Sigmoid colon (tissue), 7 donors: ENCODE measurements at places on chromosomes 2 and 18. TPM values are rescaled to one million over a fixed set of nuclear protein-coding genes. Genes with fewer than 3 reads are reported as not detected.

- DNase-seq, result peak; percentile 65
Observed at GRCh38 chr18:36829362-36830157, 633 bp downstream of the KIAA1328 start.

DNA sequence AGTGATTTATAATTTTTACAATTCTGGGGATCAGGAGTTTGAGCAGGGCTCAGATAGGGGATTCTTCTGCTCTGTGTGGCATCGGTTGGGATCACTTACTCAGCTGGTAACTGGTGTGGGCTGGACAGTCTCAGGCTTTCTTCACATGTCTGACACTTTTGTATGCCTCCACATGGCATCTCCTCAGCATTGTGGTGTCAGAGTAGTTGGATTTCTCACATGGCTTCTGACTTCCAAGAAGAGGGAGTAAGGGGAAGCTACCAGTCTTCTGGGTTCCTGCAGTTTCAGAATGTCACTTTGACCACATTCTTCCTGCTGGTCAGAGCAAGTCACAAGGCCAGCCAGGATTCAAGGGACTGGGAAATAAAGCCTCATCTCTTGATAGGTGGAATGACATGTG, 55.6 kb downstream of the NCOA1 start:
- DNase-seq, result no peak

DNA sequence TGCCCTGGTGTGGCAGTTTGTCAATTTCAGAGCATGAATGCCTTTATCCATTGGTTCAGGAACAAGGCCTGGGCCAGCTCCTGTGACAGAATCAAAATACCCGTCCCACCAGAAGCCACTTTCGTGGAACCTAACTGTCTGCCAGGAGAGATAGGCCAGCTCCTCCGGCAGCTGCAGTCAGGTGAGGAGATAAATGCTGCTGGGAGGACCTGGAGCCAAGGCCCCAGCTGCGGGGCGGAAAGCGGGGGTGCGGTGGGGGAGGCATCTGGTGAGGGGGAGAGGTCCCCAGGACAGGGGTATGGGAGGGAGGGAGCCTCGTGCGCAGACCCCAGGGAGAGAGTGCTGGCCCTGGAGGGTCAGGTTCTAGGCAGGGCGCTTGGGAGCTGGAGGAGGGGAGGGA, 4.4 kb upstream of the ASB1 start:
- no peak for DNase-seq

GRCh38 chr18:7618891-7619442, 51.9 kb downstream of the PTPRM start:
- no peak for DNase-seq

DNA sequence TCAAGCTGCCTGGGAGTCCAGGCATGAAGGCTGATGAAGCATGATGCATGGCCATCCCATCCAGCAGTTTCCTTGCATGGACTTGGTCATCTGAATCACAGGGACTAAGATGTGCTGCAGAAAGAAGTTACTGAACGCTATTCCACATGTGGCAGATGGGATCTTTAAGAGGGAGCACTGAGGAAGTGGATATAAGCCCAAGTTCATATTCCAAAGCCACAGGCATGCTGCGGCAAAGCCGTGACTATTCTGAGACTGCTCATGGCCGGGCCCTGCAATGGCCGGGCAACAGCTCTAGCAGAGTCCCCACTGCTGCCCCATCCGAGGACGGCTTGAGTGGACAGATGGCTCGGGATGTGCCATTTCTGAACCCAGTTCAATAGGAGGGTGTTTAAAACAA, 61.5 kb downstream of the STPG4 start:
- DNase-seq, result no peak

DNA sequence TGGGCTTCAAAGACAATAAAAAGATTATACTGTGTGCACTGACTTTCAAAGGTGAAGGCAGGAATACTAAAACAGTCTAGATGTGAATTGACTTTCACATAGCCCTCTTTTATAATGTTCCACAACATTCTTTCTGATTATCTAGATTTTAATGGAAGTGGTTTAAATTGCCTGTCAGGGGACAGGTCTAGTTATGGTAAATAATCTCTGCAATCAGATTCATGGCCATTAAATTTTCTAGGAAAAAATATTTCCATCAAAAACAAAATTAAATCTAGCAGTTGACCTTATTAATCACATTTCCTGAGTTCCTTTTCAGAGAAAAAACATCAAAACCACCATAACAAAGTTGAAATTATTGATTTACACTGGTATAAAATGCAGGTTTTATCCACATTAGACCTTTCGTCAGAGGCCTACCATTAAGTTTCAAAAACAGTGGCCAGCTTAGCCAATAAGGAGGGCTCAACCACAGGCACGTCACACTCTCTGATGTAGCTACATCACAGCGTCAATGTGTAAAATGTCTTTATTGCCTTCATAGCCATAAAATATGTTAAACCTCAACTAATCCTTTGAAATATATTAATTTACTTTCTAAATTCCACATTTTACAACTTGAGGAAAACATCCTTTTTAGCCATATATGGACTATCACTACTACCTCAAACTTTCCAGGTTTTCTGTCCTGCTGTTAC, 79.4 kb downstream of the NOL10 start:
- DNase-seq, result no peak

GRCh38 chr2:216034065-216034464, 20.7 kb upstream of the MREG start:
- DNase-seq, result no peak

DNA sequence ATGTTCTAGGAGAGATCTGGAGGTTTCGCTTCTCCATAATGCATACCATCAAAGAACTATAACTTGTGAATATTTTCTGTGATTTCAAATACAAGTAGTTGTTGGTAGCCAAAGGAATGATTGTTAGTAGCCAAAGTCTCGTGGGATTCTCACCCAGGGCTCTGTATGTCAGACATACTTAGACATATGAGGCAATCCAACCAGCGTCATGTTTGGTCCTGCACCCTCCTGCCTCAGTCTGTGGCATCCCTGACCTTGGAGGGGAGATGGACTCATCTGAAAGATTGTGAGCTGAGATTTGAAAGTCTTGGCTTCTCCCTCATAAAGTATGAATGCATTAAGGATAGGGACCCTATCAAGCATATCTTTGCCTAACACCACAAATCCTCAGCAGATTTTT, 81.2 kb downstream of the CTIF start:
- no peak for DNase-seq

GRCh38 chr18:32360682-32361345, 109.9 kb downstream of the GAREM1 start:
- DNase-seq, result no peak

DNA sequence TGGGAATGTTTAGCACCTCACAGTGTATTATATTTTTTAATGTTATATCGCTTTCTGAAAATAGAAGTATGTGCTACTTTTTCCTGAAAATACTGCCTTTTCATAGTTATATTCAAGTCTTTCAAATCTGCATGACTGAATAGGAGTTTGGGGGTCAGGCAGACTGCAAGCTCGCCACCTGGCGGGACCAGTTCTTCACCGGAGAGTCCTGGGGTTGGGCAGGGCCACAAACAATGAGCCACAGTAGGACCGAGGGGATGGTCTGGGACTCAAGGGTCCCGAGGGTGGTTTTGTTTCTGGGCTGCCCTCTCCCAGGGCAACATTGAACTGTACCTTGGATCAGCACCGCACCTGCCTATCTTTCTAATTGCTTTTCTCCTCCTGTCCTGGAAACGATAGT, 70.6 kb downstream of the VWA3B start:
- DNase-seq, result no peak

- DNase-seq, result no peak
Observed at GRCh38 chr2:44956843-44957242, 15.3 kb downstream of the SIX3 start.

- DNase-seq, result peak; percentile 51
Observed at GRCh38 chr2:127195140-127196074, 24.7 kb downstream of the CYP27C1 start.

- DNase-seq, result no peak
Observed at GRCh38 chr2:4499316-4500030, 796.1 kb downstream of the DCDC2C start.

- no peak for DNase-seq
Observed at GRCh38 chr2:133523406-133523805, 44.9 kb downstream of the NCKAP5 start.

GRCh38 chr2:110802208-110802932, 70.0 kb downstream of the ACOXL start:
- no peak for DNase-seq

DNA sequence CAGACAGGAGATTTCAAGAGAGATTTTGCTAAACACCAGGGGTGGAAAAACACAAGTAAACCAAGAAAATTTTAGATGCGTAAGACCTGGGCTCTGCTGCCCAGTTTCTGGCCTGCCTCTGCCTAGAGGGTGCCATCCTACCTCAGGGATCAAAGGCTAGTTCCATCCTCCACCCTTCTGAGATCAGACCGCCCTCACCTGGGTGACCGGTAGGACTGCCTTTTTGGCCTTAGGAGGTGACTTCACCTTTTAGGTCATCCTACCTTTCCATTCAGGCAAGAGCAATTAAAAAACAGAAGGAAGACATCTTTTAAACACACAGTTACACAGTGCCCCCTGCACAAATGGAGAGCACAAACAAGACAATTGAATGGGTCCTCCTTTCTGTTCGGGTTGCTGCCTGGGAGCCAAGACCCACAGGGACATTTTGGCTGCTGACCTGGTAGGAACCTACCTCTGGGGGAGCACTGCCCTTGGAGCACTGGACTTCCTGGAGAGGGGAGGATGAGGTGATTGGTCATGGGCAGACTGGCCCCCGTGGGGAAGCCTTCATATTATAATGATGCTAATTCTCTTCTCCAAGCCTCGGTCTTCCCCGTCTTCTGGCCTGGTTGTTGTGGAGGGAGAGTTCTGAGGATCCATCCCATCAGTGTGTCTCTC, 3.1 kb downstream of the PSD4 start:
- DNase-seq, result no peak

DNA sequence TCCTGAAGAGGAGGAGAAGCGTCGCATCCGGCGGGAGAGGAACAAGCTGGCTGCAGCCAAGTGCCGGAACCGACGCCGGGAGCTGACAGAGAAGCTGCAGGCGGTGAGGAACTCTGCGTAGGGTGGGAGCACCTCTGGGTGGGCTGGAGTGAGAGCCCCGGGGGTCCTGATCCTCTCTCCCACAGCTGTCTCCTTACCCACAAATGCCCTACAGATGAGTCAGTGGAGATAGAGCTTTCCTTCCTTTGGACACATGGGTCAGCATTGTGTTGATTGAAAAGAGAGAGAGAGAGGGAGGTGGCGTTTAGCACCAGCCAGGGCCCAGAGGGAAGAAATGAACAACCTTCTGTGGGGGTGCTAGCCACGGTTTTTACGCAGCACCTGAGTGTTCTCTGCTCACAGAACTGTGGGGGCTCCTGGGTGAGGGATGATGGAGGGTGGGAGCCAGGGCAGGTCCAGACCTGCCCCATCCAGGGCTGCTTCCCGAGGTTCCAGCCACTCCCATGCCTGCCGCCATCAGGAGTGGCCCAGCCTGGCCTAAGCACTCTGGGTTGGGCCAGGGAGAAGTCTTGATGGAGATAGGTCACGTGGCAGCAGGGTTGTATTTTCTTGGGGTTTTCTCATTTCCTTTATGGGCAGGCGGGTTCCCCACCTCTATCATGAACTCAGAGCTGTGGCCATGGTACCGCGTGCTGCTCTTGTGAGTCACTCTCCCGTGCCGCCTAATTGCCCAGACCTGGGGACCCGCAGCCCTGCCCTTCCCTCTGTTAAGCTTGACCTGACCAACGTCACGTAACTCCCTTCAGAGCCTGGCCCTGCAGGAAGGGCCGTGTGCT, 16.3 kb downstream of the FOSL2 start:
- DNase-seq, result peak; percentile 68

DNA sequence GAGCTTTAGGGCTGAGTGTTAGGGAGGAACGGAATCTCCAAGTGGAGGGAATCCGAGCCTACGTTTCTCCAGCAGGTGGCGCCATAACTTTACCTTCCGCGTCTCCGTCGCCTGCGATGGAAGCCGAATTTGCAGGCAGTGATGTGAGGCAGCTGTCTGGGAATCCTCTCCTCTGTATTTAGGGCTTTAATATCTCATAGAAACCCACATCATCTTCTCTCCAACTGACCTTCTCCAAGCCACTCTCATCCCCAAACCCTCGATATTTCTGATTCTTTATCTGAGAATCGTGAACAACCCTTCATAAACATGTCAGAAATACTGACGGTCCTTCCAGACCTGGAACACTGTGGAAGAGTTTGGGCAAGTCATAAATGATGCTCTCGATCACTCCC, 27.5 kb downstream of the SIX2 start:
- DNase-seq, result peak; percentile 81

GRCh38 chr2:191150600-191151330, at the start of gene STAT4:
Gene STAT4, minus strand, starts transcription at chr2:191150994. Its CDS starts 2,791 bp downstream, at chr2:191148203.
- DNase-seq, result peak; percentile 65

DNA sequence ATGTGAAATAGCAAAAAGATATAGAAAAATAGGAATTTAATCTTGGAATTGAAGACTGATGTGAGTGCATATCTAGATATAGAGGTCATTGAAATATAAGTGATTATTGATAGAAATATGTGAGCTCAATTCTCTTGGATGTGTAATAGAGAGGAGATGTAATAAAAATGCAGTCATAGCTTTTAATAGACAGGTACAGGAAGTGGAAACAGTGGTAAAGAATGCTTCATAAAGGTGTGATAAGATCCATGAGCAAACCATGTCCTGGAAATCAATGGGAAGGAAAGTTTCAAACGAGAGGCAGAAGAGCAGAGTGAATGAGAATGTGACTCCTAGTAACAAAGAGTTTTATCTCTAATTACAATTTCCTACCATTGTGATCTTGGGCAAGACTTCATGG, 634.7 kb upstream of the ZNF804A start:
- DNase-seq, result no peak

- DNase-seq, result no peak
Observed at GRCh38 chr18:46393230-46393629, 263.8 kb downstream of the LOXHD1 start.

DNA sequence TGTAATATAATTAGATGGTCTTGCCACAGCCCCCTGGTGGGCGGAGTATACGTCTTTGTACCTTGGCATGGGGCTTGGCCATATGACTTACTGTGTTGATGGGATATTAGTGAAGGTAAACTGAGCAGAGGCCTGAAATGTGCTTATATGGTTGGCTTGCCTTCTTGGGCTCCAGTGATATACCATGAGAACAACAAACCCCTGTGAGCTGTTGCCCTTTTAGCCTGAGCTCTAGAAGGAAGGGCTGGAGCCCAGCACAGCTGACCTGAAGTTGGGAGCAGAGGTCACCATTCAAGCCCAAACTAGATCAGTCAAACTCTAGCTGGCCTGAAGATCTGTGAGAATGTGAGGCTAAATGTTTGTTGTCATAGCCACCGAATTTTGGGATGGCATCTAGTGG, 75.2 kb upstream of the CD302 start:
- no peak for DNase-seq

Gene SERPINE2
- 10.6 TPM for total RNA-seq

Gene C2orf81
- total RNA-seq, result not detected

Gene LOXHD1
- total RNA-seq, result 0.28 TPM

Gene REEP1
- 44.9 TPM for total RNA-seq

Gene PARD6G
- 13.0 TPM for total RNA-seq

Gene CCDC150
- 1.4 TPM for total RNA-seq

Gene ANKRD30B
- 0.36 TPM for total RNA-seq

Gene ZNF521
- 12.0 TPM for total RNA-seq
